ENCODE measurements at places on chromosomes 6 and 20.
A peak's percentile ranks its signal among the peaks of the same experiment; 100 is the strongest.

GRCh38 chr6:25035174-25035511 is 99.4 kb upstream of the RIPOR2 start:
- no peak for DNase-seq

DNA sequence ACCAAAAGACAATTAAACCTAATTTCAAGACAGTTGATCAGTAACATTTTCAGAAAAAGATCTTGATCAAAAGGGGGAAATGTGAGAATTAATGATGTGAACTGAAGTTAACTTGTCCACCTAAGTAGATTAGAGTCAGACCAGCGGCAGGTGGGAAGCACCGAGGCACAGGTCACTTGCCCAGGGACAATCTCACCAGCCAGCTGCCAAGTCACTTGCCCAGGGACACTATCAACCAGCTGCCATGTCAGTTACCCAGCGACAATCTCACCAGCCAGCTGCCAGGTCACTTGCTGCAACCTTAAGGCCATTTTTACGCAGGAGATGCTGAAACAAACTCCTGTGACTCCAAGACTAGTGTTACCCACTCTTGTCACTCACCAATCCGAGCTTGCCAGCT is 187.6 kb upstream of the THBS2 start:
- DNase-seq = no peak

DNA sequence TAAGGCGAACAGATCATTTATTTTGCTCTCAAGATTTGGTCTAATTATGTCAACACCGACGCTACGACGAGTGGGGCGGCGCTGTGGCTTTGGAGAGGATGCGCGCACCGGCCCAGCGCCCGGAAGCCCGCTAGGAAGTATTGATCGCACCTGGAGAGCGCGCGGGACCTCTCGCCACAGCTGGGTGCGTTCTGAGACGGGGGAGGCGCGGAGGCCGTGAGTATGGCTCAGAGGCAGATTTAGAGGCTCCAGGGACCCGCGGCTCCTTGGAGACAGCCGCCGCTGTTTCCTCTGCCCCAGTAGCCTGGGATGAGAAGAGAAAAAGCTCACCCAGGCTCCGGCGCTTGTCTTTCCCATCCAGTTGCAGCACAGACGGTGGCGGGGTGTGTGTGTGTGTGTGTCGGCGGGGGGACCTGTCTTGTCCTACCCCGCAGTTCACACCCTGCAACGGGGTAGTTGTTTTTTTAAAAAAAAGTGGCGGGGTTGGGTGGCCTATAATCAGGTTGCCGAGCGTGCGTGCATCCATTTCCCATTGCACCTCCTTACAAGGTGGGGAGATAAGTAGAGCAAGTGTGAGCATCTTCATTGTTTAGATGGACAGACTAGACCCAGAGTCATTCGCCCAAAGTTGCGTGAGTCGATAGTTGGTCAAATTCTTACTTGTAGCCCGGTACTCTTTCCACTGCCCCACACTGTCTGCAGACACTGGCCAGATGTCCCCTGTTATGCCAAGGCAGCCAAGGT is 11.2 kb downstream of the TFAP2D start:
- no peak for DNase-seq

GRCh38 chr6:154649721-154650120 is 83.5 kb upstream of the SCAF8 start:
- DNase-seq = no peak

DNA sequence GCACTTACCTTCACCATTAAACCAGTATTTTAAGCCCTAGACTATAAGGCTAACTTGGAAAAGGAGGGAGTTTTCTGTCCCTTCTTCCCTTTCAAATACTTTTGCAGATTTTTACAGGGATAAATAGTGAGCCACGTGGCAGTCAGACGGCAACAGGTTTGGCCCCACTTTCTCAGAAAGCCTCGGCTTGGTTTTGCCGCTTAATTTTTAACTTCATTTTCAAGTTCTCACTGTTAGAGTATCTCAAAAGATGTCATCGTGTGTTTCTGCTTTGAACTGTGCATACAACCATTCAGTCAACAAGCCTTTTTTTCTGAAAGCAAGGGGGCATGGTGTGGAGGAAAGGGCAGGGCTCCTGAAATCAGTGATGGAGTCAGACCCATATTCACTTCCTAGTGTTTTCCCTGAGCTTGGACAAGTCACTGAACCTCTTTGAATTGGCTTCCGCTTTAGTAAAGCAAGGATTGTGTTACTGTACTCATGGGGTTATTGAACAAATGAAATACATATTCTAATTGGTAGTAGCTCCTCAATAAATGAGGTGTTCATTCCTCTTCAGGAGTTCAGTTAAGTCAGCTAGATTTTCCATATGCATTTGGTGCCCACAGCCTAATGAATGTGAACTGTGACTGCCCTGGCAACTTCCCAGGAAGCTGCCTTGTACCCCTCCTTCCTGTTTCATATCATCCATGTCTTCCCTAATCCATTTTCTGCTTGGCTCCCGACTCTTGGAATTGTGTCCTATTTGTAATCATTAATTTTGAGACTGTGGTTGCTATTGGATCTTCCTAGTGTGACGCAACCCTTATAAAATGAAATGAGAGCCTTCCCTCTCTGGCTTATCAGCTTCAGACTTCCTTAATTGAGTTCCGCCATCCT is at the start of gene SLC17A2:
TSS of gene SLC17A2 (minus strand) at position 160 of the 879 bp plus-strand sequence. CDS start 4,895 bp downstream, outside the sequence.
- DNase-seq = no peak

DNA sequence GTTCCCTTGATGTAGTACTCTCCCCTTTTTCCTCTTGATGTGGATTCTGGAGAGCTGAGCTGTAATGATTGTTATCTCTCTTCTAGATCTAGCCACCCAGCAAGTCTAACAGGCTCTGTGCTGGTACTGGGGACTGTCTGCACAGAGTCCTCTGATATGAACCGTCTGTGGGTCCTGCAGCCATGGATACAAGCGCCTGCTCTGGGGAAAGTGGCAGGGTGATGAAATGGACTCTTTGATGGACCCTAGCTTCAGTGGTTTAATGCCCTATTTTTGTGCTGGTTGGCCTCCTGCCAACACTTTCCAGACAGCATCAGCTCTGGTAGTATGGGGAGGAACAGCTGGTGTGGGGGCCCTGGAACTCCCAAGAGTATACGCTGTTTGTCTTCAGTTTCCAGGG is 216.3 kb downstream of the ADGRG6 start:
- DNase-seq = no peak

GRCh38 chr20:58973866-58974265 is 7.2 kb upstream of the NELFCD start:
- DNase-seq = no peak

DNA sequence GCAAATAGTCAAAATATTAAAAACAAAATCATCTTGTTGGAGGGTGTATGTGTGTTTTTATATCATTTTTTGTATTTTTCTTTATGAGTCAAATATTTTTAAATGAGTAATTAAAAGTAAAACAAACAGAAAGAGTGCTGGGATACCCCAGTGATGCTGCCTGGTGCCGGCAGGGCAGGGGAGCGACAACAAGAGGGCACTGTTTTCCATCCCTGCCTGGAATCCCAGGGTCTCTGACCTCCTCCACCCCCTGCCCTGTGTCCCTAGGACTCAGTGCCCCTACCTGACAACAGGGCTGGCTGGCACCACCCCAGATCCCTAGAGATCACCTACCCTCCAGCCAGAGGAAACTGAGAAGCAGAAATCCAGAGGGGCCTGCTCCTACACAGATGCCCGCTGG is 41.9 kb upstream of the HMGA1 start:
- DNase-seq = no peak

GRCh38 chr20:37670351-37670791 is 23.5 kb upstream of the CTNNBL1 start:
- DNase-seq = peak; percentile 12

DNA sequence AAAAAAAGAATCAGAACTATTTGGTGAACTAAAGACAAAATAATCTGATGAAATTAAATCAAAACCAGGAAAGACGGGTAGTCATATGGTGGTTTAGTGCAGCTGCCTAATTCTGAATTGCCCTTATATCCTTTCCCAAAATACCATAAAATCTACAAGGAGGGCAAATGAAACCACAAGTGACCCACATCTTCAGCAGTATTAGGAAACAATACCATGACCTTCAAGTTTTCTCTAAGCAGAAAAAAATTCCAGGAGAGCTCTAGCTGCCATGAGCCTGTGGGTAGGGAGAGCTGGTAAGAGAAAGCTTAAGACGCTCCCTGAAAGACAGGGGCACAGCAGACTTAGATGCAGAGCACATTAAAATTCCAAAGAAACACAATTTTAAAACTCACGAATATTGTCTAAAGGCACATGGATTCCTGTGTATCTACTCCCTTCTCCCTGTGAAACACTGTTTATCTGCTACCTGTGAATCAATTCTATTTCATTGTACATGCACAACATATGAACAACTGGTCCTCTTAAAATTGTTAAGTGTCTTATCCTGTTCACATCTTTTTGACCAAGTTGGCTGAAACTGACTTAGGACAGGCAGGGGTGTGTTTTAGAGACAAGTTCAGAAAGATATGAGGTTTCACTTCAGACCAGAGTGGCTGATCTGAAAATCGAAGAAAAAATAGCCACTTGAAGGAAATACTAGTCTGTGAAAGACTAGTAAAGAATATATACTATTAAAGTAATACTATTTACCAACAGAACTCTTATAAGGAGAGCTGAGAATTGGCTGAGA is 153.6 kb upstream of the SHLD1 start:
- DNase-seq = no peak

- no peak for DNase-seq
These were observed 2.7 kb downstream of the SLC2A10 start for GRCh38 chr20:46712056-46712636.

- DNase-seq = peak; percentile 3
These were observed 63.9 kb upstream of the FUCA2 start for GRCh38 chr6:143575440-143575839.

DNA sequence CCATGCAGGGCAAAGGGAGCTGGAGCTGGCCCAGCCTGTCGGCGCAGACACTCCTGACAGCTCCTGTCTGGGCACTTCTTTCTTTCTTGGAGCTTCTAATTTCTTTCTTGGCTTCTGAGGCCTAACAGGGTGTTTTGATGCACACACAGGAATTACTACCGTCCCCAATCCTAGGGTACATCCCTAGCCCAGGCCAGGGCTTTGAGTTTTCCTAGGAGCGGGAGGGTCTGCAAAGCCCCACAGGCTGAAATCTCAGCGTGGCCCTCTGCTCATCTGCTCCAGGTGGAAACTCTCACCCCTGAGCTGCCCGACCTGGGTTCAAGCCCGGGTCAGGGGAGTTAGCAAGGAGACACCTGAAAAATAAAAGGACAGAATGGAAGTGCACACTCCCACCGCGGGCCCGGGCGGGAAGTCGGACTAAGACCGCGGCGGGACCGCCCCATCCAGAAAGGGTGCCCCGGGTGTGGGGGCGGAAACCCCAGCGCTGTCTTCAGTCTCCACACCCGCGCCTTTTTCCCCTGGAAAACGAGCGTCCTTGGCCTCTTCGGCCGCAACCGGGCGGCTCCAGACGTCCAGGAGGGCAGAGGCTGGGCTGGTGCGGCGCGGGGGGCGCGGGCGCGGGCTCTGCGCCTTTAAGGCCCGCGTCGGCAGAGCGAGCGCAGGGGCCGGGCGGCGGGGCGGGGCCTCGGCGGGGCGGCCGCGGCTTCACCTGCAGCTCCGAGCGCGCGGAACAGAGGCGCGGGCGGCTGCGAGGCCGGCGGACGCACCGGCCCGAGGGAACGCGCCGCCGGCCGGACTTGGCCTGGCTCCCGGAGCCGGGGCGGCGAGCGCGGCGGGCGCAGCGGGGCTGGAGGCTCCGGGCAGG is at the start of gene CDH4:
TSS of gene CDH4 (plus strand) at position 733 of the 865 bp plus-strand sequence.
- DNase-seq = no peak

GRCh38 chr6:27883136-27883535 is 29.1 kb downstream of the OR2B2 start:
- DNase-seq = no peak

DNA sequence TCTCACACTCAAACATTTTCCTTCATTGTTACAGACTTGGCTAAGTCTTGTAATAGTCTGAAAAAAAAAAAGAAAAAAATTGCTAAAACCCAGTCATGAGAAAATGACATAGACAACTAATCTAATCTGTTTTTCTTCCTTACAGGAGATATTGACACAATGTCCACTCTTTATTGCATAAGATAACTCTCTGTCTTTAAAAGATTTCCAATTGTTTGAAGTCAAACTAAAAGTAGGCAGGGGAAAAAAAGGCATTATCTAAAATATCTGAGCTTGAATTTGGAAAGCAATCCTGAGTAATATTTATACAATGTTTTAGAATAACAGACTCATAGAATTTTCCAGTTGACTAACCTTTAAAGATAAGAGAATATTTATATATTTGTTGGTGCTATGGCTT is 233.0 kb upstream of the CEP162 start:
- no peak for DNase-seq

DNA sequence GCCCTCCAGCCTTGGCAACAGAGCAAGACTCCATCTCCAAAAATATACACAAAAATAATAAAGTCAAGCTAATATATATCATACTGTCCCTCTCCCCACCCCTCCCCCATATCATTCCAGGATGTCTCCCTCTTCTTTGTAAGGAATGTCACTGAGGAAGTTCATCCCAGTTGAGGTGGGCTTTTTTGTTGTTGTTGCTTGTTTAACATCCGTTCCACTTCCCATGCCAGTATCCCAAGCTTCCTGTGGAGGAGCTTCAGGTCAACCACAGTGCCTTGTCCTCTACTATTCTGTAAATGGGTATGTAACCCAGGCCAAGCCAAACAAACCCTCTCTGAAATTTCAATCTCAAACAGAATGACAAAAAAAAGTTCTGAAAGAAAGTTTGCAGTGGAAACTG is 19.0 kb upstream of the PTPN1 start:
- DNase-seq = no peak

DNA sequence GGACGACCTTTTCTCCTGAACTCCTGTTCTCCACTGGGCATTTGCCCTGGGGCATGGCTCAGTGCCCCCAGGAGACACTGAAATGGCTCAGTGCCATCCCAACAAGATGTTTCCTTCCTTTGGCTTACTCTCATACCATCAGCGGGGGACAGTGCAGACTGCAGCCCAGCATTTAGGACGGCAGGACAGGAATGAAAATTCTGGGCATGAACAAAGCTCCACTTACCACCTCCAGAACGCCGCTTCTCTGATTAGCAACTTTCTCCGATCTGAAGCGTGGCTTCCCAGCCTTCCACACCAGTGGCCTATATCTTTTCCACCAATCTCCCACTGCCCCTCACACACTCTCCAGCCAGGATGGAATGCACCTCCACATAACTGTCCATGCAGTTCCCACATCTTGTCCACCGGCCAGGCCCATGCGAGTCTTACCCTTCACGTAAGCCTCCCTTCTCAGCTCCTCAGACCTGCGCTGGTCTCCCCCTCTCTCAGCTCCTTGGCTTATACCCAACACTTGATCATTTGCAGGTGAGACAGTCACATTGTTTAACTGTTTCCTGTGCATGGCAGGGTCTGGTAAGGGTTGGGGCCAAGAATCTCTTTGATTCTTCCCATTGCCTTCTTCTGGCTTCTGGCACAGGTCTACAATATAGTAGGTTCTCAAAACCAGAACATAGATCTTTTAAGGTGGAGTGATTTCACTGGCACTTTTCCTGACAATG is 114.5 kb downstream of the FYN start:
- DNase-seq = no peak

All from hypothalamus (tissue), 51 donors.